ENCODE measurements at places on chromosomes 12 and 14. TPM values are rescaled to one million over a fixed set of nuclear protein-coding genes. Genes with fewer than 3 reads are reported as not detected.

GPX2 gene
- 181 TPM for total RNA-seq

- DNase-seq: no peak
Observed at GRCh38 chr14:61877035-61877390, 114.8 kb downstream of the SNAPC1 start.

HOXC5 gene
- total RNA-seq: not detected

KLRB1 gene
- total RNA-seq: 2.7 TPM

CCDC198 gene
- not detected for total RNA-seq

PYM1 gene
- 94.8 TPM for total RNA-seq

MSI1 gene
- not detected for total RNA-seq

MAP1LC3B2 gene
- not detected for total RNA-seq
